ENCODE measurements at places on chromosomes 16 and 17.

GRCh38 chr17:31415004-31415454, 23.6 kb downstream of the RAB11FIP4 start:
- no peak for DNase-seq

- DNase-seq, result no peak
These were observed 111.0 kb downstream of the N4BP1 start for GRCh38 chr16:48498769-48499631.

DNA sequence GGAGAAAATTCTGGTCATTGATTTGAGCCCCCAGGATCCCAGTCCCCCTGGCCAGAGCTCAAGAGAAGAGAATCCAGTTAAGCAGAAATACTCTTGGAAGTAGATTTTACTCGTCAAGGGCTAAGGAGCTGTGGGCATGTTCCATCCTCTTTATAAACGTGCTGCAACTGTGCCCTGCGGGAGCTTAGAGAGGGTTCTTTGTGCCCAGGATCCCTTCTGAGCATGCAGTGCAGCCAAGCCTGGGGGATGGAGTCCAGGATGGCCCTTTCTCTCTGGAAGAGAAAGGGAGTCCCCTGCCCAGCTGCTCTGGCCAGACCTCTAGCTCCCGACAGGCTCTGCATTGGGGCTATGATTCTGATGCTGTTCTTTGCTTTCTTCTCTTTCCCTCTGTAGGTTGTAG, 9.5 kb upstream of the LGALS9 start:
- DNase-seq, result no peak

- DNase-seq, result no peak
These were observed 5.1 kb downstream of the BAHCC1 start for GRCh38 chr17:81400154-81400977.

- DNase-seq, result no peak
These were observed 15.8 kb upstream of the MYO15B start for GRCh38 chr17:75571885-75572215.

GRCh38 chr16:79394206-79394605, 206.3 kb downstream of the MAF start:
- DNase-seq, result no peak

DNA sequence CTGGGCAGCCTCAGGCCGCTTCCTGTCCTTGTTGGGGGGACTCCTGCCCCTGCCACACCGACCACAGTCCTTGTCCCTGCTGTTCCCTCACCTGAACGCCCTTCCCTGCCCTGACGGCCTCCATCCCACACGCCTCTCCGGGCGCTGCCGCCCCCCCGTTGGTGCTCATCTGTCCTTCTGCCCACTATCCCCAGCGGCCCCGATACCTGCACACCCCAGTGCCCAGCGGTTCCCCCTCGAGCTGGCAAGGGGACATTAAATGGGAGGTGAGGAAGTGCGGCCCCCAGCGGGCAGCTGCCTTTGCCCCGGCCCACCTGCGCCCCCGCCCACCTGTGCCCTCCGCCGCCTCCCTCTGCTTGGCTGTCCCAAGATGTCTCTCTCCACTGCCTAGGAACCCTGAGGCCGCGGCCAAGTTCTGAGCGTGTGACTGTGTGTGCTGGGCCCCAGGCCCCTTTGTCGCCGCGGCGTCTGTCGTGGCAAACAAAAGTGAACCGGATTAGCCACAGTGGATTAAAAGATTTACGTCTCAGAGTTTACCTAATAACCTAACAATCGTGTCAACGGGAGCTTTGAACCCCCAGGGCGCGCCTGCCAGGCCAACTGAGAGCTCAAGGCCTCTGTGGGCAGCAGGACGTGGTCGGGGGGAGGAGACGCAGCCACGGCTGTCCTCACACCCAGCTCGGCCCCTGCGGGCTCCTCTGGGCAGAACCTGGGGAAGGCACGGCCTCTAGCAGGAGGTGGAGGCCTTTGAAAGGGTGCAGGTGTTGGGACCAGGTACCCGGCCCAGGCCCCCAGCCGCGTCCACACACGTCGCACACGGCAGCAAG, 7.6 kb upstream of the AXIN1 start:
- no peak for DNase-seq

- DNase-seq, result no peak
These were observed 105.6 kb downstream of the SEC14L1 start for GRCh38 chr17:77246110-77247047.

DNA sequence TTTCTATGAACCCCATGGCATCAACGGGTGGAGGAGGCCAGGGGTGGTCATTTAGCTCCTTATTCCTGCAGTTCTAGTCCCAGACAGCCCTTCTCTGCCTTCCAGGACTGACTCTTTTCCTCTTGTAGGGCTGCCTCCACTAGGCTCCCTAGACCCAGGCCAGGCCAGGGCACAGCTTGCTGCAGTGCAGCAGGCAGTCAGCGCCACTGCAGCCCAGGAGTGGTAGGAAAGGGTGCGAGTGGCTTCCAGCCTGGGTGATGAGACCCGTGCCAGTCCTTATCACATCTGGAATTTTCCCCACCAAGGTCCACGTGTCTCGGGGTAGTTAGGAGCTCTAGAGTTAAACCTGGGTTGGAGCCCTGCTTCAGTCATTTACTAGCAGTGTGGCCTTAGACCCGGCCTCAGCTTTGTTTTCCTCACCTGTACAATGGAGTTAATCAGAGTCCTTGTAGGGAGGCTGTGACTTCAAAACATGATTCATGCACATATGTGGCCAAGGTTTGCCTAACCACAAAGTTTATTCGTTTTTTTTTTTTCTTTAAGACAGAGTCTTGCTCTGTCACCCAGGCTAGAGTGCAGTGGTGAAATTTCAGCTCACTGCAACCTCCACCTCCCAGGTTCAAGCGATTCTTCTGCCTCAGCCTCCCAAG, 4.7 kb downstream of the SLC5A11 start:
- DNase-seq, result no peak

DNA sequence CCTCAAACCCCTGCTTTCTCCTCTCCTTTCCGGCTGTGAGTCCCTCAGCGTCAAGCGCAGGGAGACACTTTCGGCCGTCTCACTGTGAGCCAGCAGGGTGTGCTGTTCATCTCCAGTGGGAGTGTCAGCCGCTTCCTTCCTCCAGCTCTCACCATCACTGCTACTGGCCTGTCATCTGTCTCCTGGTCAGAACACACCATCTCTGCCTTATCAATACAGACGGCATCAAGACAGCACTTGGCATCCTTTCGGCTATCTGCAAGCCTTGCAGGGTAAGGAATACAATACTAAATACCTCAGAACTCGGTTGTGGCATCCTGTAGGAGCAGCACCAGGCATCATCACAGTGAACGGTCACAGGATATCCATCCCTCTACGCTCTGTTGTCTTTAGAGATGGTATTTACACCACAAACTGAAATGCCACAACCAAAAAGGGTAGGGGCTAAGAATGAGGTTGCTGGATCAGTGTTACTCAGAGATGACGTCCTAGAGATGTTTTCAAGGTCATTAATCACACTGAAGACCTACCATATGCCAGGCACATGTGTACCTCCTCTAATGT, 20.7 kb upstream of the CMTM4 start:
- no peak for DNase-seq

GRCh38 chr17:32915245-32915644, 12.7 kb upstream of the TMEM98 start:
- DNase-seq, result no peak

DNA sequence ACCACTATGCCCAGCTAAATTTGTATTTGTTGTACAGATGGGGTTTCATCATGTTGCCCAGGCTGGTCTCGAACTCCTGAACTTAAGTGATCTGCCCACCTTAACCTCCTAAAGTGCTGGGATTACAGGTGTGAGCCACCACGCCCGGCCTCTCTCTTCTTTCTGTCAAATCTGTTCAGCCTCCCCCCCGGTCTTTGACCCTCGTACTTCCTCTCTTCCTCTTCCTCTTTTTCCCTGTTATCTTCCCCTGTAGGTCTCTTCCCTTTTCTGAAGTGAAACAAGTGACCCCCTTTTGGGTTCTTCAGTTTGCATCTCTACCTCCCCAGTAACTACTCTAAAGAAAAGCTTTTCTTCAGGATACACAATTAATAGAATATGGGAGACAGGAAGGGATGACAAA, 31.7 kb upstream of the DHX40 start:
- DNase-seq, result no peak

- DNase-seq, result no peak
These were observed 750 bp downstream of the TMEM132E start for GRCh38 chr17:34579979-34580684.

GRCh38 chr17:40564195-40564882, 933 bp downstream of the CCR7 start:
- no peak for DNase-seq

DNA sequence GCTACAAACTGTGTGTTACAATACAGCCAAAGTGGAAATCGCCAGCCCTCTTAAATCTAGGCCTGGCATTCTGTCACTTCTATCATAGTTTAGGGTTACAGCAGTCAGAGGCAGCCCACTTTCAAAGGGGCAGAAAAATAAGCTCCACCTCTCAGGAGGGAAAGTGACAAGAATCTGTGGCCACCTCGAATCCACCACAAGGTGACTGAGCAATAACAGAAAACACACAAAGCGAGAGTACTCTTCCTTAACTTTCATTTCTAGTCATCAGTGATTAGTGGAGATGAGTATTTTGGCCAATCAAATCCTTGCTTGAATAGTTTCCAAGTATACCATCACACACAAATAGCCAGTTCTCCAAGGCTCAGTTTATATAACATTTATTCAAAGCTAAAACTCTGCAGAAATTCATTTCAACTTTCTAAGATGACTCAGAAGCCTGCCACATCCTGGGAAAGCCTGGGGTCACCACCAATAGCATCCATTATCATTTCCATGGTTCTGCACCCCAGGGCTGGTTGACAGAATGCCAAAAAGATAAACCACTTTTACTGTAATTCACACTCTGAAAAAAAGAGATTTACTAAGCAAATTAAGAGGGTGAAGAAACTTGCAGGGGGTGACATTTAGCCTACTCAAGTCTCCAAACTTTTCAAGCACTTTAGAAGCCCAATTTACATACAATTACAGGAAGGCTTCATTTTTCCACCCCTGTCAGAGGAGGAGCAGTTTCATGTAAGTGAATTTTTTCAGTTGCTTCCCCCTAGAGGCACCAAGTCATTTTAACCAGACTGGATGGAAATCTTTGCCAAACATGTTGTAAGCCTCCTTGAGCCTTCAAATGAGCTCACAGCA, 66.8 kb downstream of the SALL1 start:
- DNase-seq, result no peak
